ENCODE measurements at places on chromosomes 16 and 17. TPM values are rescaled to one million over a fixed set of nuclear protein-coding genes. Genes with fewer than 3 reads are reported as not detected.

The SLC5A10 gene
- not detected for total RNA-seq

The LITAFD gene
- total RNA-seq = not detected

DNA sequence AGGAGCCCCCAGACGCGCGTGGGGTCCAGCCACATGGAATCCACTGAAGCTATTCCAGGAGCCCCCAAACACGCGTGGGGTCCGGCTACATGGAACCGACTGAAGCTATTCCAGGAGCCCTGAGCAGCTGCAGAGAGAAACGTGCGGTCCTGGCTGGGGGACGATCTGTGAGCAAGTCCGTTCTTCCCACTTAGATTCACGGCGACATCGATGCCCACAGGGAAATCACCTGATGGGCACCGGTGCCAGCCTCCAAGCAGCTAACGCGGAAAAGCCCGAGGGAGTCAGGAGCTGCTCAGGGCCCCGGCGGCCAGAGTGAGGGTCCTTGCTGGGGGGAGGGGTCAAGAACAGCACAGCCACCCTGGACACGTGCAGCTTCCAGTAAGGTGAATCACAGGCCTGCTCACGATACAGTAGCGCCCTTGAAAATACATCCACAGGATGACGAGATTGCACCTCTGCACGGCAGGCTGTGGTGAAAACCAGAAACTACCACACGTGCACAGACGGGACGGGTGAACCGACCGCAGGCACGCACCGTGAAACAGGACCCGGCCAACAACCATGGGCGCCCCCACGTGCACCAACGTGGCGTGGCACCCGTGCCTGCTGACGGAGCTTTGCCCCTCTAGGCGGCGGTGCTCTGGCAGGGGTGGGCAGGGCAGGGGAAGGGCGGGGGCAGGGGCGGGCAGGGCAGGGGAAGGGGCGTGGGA is 77.7 kb upstream of the GNG13 start:
- no peak for DNase-seq

DNA sequence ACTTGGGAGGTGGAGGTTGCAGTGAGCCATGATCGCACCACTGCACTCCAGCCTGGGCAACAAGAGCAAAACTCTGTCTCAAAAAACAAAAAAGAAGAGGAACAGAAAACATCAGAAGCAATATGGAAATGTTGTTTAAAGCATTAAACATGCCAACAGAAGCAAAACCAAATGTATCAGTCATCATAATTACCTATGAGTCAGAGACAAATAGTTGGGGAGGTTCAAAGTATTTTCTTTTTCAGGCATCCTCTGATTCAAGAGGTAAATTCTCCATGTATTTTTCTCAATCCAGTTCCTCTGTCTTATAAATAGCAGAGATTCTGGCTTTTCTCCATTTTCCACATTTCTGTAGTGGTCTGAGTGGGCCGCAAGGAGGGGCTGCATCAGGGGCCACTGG is 2.1 kb upstream of the TM4SF5 start:
- DNase-seq = no peak

DNA sequence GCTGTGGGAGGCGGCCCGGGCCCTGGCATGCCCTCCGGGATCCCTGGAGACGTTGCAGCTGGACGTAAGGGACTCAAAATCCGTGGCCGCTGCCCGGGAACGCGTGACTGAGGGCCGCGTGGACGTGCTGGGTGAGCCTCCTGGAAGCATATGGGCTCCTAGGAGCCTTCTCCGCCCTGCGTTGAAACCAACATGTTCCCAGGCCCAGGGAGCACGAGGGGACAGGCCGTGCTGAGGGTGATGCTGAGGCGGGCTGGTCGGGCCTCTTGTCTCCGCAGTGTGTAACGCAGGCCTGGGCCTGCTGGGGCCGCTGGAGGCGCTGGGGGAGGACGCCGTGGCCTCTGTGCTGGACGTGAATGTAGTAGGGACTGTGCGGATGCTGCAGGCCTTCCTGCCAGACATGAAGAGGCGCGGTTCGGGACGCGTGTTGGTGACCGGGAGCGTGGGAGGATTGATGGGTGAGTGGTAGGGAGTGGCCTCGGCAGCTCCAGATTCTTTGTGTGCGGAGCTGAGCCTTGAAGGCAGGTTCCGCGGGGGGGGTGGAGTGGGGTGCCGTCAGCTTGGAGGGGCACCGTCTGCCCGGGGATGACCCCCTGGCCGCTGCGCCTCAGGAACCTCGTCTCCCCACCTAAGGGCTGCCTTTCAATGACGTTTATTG is 567 bp downstream of the HSD17B1 start:
- DNase-seq = no peak

DNA sequence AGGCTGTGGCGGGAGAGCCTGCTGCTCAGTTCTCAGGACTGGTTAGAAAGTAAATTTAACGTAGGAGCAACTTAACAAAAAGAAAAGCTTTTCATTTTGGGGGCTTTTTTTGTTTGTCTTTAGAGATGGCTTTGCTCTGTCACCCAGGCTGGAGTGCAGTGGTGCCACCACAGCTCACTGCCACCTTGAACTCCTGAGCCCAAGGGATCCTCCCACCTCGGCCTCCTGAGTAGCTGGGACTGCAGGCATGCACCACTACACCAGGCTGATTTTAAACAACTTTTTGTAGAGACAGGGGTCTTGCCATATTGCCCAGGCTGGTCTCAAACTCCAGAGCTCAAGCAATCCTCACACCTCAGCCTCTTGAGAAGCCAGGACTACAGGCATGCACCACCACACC is 205.0 kb downstream of the RPTOR start:
- no peak for DNase-seq

- no peak for DNase-seq
Measured at GRCh38 chr17:77681861-77682260, 276.6 kb upstream of the TNRC6C start.

DNA sequence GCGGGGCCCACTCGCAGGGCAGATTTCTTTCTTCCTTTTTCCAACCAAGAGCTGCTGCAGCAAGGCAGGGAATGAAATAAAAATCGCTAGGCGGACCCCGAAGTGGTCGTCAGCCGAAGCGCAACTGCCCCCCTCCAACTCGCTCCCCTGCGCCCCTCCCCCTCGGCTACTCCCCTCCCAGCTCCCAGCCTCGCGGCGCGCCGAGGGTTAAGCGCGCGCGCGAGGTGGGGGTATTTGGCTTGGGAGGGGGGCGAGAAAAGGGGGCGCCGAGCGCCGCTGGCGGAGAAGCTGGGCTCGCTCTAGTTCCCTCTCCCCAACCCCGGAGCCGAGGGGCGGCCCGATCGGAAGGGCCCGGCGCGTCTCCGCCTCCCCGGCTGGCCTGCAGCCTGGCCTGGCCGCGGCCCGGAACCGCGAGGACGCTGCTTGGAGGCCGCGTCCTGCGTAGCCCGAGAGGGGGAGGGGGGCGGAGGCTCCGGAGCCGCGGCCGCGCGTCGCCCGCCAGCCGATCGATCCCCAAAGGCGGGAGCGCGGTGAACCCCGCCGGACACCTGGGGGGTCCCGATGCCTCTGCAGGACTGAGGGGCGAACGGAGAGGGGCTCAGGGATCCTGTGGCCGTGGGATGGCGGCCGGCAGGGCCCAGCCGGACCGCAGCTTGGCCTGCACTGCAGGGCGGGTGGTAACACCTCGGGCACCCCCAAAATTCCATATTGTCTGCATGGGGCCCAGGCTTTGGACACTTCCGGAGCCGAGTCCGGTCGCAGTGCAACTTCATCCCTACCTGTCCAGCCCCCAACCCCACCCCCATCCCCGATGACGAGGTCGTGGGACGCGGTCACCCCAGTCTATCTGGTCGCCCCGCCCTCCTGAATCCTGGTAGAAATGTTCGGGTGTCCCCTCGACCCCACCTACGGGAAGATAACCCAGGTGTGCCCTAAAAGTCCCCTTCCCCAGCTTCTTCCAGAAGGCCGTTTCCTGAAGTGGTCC is 4.9 kb upstream of the CBX4 start:
- DNase-seq = no peak

The HSD17B1 gene
- 0.13 TPM for total RNA-seq

Measured in esophagus muscularis mucosa (tissue), 4 donors.